Tibial nerve (tissue), 4 donors: ENCODE measurements at places on chromosomes 1 and 21. TPM values are rescaled to one million over a fixed set of nuclear protein-coding genes. Genes with fewer than 3 reads are reported as not detected.

DNA sequence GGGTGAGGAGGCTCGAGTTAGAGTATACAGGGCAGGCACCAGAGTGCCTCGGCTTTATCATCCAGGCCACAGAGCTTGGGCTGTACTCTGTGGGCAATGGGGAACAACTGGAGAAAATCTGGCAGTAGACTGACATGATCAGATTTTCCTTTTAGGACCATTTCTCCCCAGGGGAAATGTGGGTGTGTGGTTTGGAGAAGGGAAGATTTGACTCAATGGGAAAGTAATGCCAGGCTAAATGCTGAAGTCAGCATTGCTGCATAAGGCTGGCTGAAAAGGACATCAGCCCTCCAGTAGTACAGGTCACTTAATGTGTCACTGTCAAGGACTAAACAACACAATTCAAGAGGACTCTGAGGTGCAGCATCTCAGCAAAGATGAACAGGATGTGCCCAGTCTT, 5.0 kb downstream of the FYB2 start:
- DNase-seq: no peak

GRCh38 chr1:111803951-111804350, 48.2 kb downstream of the DDX20 start:
- DNase-seq: no peak

Gene EPHA2
- 30.0 TPM for total RNA-seq

DNA sequence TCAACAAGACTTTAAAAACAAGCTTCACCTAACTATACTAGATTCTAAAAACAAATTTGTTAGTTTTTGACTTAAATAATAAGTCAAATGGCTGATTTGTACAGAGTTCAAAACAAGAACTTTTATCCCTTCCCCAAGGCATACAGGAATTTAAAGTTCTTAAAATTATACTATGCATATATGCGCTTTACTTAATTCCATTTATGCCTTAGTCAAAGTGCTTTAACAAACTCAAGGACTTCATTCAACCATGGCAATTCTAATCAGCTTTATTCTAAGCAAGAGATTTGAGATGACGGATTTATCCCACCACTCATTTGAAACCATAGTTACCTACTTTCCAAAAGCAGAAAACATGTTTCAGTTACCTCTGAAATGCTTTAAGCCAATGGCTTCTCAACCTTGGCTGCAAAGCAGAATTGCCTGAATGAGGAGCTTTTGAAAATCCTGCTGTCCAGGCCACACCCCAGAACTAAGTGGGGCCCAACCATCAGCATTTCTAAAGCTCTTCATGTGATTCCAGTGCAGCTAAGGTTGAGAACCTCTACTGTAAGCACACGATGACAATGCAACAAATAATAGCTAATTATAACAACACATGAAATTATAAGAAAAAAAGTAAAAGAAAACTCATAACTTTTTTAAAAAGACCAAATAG, 44.6 kb downstream of the TTLL7 start:
- DNase-seq: no peak

Gene NOS1AP
- total RNA-seq: 2.7 TPM

GRCh38 chr1:163107655-163108054, 38.5 kb downstream of the RGS4 start:
- no peak for DNase-seq
